ENCODE measurements at places on chromosomes 11 and 22.

- DNase-seq = no peak
Observed at GRCh38 chr11:35714882-35715627, 52.5 kb downstream of the TRIM44 start.

DNA sequence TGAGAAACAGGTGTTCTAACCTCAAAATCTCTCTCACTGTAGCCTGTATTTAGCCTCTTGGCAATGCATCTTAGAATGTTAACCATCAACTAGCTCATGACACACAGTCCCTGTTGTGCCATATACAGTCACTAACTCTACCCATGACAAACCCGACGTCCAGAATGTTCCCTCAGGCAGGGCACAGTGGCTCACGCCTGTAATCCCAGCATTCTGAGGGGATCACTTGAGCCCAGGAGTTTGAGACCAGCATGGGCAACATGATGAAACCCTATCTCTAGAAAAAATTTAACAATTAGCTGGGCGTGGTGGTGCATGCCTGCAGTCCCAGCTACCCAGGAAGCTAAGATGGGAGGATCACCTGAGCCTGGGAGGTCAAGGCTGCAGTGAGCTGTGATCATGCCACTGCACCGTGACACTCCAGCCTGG, 18.2 kb upstream of the CCDC34 start:
- no peak for DNase-seq

DNA sequence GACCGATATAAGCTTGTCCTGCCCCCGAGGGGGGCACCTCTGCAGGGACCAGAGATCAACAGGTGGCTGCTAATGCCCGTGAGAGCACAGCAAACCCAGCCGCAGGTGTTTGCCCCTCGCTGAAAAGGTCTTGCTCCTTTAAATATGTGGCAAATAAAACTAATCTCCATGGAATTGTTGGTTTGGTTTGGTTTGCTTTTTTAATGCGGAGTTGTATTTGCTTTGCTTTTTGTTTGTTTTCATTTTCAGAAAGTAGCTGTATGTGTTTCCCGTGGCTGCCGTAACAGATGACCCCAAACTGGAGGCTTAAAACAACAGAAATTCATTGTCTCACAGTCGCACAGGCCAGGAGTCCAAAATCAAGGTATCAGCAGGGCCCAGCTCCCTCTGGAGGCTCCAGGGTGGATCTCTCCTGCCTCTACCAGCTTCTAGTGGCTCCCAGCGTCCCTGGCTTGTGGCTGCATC, 93.0 kb downstream of the CELSR1 start:
- no peak for DNase-seq

- DNase-seq = no peak
Observed at GRCh38 chr11:6988506-6988905, 31.6 kb downstream of the ZNF214 start.

DNA sequence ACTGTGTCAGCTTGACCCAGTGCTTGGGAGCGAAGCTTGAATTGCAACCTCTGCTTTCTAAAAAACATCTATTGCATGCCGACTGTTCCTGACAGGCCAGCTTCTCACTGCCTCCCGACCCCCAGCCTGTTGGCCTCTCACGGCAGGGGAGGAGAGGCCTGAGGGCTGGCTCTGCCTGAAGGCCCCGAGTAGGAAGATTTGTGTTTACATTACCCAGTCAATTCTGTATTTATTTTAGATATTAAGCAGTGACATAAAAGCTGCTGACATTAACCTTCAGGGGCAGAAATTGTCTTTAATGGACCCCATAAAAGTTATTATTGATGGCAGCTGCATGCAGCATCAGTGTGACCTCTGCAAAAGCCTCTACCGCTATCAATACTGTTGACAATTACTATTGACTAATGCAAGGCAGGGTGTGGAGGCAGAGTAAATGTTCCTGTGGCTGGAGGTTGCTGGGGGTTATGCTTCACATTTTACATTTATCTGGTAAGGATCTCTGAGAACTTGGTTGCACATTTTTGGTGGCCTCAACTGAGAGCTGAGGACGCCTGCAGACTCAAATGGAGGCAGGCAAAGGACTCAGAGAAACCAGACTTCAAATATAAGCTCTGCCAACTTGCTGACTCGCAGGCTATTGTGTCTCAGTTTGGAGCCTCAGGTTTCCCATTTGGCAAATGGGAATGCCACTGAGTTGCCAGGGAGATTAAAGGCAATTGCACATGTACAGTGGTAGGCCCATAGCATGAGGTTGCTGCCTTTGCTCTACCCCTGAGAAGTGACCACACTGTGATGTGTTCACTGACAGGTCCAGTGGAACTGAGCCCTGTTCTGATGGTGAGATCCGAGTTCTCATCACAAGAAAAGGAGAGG, 380.5 kb downstream of the TENM4 start:
- DNase-seq = no peak

- no peak for DNase-seq
Observed at GRCh38 chr11:133928628-133929059, 28.1 kb downstream of the IGSF9B start.

DNA sequence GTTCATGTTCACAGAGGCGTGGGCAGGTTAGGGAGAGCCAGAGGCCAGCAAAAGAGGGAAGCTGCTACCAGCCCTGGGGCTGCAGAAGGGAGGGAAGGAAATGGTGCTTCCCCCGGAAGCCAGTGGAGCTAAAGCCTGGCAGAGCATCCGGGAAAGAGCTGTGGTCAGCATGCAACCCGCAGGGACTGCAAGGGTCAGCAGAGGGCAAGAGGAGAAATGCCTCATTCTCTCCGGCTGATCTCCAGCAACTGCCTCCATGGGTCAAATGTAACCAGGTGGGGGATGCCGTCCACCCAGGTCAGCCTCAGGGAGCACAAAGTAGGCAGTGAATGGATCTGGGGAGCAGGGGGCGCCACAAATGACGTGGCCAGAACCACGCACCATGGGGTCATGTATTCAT, 36.9 kb upstream of the PRR5 start:
- peak; percentile 54 for DNase-seq

DNA sequence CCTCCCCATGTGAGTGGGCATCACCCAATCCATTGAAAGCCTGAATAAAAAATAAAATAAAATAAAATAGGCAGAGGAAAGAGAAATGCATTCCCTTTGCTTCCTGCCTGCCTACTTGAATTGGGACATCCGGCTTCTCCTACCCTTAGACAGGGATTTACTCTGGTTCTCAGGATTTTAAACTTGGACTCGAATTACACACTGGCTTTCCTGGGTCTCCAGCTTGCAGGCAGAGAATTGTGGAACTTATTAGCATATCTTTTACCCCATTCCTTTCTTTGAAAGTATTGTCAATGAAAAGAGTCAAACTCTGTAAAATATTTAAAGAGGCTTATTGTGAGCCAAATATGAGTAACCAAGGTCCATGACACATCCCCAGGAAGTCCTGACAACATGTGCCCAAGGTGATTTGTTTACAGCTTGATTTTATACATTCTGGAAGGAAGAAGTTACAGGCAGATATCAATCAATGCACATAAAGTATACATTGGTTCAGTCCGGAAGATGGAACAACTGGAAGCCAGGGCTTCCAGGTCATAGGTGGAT, 78.4 kb upstream of the CCDC90B start:
- DNase-seq = no peak

GRCh38 chr11:87323899-87324298, 286.2 kb downstream of the TMEM135 start:
- no peak for DNase-seq

- no peak for DNase-seq
Observed at GRCh38 chr11:84413549-84413948, 1127.4 kb upstream of the CCDC90B start.

- no peak for DNase-seq
Observed at GRCh38 chr11:69051381-69052342, 2.9 kb downstream of the TPCN2 start.

- peak; percentile 61 for DNase-seq
Observed at GRCh38 chr11:111937844-111938243, 701 bp downstream of the DIXDC1 start.

- peak; percentile 16 for DNase-seq
Observed at GRCh38 chr11:75577207-75577606, 15.2 kb downstream of the SERPINH1 start.

DNA sequence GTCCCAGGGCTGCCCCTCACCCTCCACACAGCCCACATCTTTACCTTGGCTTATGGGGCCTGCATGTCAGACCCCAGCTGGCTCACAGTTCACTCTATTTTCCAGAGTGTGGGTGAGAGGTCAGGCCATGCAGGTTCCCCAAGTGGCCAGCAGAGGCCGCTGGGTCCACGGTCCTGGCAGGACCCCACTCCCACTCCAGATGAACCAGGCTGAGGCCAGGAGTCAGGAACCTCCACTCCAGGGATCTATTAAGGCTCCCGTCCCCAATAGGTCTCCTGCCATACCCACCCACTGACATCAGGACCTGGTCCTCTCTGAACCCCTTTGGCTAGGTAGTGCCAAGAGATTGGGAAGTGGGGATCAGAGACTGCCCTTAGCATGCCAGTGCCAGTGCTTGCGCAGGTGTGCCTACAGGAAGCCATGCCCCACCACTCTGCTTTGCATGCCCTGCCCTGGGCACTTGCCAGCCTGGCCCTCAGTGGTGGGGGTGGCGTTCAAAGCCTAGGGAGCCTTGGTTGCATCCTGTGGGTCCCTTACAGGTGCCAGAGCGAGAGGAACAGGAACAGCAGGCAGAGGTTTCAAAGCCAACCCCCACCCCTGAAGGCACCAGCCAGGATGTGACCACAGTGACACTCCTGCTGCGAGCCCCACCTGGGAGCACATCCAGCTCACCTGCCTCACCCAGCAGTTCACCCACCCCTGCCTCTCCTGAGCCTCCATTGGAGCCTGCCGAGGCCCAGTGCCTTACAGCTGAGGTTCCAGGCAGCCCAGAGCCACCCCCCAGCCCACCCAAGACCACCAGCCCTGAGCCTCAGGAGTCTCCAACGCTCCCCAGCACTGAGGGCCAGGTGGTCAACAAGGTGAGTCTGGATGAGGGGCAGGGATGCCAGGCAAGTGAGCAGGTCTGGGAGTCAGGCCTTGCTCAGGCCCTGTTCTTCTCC, 8.3 kb downstream of the SMTN start:
- peak; percentile 52 for DNase-seq

DNA sequence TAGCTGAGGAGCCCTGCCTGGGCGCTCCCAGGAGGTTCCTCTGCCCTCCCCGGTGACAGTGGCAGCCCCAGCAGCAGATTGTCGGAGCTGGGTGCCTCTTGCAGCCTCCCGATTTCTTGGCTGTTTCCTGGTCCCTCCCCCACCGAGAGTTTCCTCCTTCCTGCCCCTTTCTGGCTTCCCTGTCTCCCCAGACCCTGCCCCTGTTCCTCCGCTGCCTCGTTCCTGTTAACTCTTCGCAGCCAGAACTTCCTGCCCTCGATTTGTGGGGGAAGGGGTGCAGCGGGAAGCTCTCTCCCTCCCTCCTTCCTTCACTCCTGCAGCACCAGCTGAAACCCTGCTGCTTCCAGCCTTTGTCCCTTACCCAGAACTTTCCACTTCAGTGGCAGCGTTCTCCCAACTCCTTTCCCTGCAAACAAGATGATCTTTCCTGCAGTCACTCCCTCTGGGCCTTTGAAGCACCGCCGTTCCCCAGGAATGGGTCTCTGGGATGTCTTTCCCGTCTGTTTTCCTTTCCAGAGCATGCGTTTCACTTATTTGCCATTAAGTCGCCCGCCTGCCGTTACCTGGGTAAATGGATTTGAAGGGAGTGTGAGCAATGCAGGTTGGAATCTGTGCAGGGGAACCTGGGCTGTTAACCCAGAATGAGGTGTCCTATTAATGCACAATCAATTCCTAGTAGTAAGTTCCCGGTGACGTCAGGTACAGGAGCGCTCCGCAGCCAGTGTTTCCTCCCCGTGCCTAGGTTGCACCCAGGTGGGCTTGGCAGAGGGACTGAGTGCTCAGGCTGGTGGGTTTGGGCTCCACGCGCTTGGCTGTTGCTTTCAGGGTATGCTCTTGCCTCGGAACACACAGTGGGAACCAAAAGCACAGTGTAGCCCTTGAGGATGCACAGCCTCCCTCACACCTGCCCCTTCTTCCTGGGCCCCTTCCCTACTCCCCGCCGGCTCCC, 4.3 kb downstream of the GRK2 start:
- DNase-seq = peak; percentile 31

Data from midbrain (tissue), 1 donor.